ENCODE measurements at places on chromosomes 4 and X.

GRCh38 chr4:21780148-21780547 lies 168.4 kb downstream of the KCNIP4 start:
- DNase-seq: no peak

GRCh38 chrX:154378059-154378798 lies 866 bp upstream of the EMD start:
- DNase-seq: no peak

- DNase-seq: no peak
Observed at GRCh38 chr4:78592088-78592783, 40.7 kb downstream of the ANXA3 start.

DNA sequence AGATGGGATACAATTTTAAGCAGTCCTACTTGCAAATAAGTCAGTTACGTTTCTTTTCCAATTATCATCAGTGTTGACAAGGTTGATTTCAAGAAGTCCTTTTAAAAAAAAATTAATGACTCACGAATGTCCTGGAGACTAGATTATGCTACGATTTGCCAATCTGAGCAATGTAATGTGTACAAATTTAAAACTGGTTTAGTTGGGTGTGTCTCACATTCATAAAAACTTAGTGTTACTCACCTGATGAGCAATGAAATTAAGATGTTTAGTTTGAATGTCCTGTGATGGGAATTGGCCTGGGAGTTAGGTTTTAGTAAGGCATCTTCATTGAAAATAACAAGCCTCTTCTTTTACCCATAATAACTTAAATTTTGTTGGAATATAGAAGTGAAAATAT lies 136.7 kb upstream of the POF1B start:
- DNase-seq: no peak

DNA sequence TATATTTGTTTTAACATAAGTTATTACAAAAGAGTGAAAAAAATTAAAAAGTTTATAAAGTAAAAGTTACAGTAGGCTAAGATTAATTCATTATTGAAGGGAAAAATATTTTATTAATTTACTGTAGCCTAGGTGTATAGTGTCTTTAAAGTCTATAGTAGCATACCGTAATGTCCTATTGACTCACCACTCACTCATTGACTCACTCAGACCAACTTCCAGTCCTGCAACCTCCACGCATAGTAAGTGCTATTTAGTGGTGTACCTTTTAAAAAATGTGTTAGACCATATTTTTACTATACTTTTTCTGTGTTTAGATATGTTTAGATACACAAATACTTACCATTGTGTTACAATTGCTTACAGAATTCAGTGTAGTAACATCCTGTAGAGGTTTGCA lies 841.1 kb downstream of the CENPC start:
- no peak for DNase-seq

DNA sequence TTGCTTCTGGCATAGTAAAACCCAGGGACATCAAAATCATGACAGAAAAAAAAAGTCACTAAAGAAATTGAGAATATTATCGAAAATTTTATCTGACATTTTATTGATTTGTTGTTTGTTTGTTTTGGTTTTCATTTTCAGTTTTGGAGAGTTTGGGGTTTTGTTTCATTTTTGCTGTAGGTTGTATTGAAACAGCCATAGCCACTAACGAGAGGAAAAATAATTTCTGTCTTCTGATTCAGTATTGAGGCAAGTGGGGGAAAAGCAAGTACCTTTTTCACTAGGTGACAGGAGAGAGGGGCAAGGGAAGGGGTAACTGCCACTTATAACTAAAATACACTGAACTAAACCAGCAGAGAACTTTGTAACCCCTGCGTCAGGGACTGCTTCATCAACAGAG lies 392.8 kb upstream of the NDST3 start:
- DNase-seq: no peak

- DNase-seq: no peak
Observed at GRCh38 chrX:17298564-17298963, 76.4 kb upstream of the NHS start.

- DNase-seq: no peak
Observed at GRCh38 chr4:1170976-1171310, 1.4 kb downstream of the SPON2 start.

DNA sequence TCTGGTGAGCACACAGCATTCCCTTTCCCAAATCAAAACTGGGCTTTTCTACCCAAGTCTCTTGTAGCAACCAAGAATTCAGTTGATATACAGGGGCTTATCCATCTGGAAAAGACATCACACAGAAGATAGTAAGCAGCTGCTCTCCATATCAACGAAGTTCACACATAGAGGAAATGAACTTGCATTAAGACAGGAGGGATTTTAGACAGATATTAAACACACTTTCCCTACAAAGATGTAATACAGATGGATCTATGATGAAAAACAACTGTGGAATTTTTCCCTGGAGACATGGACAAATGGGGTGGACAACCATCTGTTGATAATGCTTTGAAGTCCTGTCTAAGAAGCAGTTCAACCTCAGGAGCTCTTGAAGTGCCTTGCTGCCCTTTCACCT lies 9.8 kb upstream of the PDE5A start:
- DNase-seq: no peak

All from NCI-H1048 (cell line).